ENCODE measurements at places on chromosomes 4 and X.

GRCh38 chr4:179441596-179441995 lies 1999.4 kb upstream of the AGA start:
- DNase-seq = no peak

DNA sequence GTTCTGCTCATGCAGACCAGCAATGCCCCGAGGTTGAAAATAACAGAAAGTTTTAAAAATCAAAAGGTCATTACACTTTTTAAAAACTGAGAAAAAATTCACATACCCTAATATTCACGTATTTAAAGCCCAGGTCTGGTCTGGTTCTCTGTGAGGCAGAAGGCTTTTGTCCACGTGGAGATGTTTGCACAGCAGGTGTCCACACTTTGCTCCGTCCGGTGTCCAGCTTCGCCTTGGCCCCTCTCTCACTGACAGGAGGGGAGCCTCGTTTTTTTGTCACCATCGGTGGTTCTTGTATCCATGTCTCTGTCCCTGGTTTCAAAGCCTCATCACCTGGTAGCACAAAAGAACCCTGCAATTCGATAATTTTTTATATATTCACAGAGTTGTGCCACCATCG lies 434.6 kb upstream of the FRG1 start:
- DNase-seq = no peak

- DNase-seq = no peak
These were observed 47.7 kb downstream of the ZFYVE28 start for GRCh38 chr4:2370597-2371320.

- DNase-seq = no peak
These were observed 2.3 kb downstream of the PRRG3 start for GRCh38 chrX:151697522-151697921.

Measured in NCI-H187 (cell line).